Vagina (tissue), 2 donors: ENCODE measurements at places on chromosomes 4 and X. TPM values are rescaled to one million over a fixed set of nuclear protein-coding genes. Genes with fewer than 3 reads are reported as not detected.

DNA sequence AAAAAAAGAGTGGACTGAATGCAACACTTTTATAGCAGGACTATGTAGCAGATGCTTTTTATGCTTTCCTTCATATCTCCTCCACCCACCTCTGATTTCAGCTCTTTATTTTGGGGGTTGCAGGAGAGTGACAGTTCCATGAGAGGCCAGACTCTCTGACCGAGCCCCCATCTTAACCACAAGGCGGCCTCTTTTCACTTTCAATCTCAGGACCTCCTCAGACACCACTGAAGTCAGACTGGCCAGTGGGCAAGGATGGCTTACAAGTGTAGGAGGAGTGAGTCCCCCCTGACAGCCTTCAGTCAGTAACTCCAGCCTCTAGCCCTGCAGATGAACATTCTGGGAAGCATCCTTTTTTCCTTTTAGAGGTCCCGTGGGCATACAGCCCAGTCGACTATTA lies 140.8 kb downstream of the FRAS1 start:
- DNase-seq, result no peak

DNA sequence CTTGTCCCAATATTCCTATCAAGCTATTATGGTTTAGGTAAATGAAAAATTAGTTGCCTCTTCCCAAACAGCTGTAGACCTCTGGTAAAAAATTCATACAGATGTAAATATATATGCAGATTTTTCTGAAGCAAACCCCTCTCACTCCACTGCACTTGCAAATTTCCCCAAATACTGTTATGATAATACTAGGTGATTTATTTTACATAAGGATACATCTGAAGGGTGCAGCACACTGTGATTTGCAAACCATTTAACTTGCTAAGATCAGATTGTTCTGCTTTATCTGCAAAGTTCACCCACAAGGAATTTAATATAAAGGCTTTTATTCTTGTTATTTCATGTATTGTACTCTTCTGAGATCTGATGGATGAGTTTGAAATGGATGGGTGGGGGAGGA lies 177.0 kb downstream of the GPAT3 start:
- DNase-seq, result no peak

DNA sequence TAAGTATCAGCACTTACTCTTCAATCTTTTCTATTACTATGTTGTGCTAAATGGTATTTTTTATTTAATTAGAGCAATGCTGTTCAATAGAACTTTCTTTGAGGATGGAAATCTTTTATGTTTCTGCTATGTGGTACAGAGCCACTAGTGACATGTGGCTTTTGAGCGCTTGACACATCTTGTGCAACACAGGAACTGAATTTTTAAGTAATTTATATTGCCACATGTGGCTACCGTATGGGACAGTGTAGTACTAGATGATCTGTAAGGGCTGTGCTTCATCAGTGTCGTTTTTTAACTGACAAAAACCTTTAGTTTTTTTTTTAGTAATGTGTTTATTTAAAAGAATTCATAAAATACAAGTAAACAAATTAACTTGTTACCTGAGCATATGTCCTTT lies 22.4 kb downstream of the HPRT1 start:
- no peak for DNase-seq

DNA sequence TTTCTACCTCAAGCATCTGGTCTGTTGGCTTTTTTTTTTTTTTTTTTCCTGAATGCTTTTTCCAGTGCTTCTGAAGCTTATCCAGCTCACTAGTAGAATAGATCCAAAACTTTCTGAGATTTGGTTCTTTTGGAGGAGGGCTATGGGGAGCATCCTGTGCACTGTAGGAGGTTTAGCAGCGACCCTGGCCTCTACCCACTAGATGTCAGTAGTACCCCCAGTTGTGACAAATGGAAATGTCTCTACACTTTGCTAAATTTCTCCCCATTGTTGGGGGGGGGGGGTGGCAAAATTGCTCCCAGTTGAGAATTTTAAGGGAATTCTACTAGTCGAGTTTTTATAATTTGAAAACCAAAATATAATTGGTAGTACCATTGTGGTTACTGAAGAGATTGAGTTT lies 23.0 kb upstream of the PPA2 start:
- DNase-seq, result no peak

DNA sequence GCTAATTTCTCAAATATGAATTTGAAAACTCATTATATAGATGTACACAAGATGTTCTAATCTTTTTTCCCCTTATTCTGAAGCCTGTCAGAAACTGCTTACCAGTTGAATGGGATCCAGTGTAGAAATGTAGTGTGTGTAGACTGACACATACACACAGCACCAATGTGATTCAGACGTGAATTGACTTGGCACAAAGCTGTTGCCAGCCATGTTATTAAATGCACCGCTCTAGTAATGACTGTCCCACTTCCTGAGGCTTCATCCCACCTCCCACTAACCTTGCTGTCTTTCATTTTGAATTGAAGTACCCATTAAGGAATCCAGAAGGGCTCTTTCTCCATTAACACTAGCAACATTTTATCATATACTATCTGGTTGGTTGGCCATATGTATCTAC lies 146.6 kb downstream of the PPA2 start:
- DNase-seq, result no peak

DNA sequence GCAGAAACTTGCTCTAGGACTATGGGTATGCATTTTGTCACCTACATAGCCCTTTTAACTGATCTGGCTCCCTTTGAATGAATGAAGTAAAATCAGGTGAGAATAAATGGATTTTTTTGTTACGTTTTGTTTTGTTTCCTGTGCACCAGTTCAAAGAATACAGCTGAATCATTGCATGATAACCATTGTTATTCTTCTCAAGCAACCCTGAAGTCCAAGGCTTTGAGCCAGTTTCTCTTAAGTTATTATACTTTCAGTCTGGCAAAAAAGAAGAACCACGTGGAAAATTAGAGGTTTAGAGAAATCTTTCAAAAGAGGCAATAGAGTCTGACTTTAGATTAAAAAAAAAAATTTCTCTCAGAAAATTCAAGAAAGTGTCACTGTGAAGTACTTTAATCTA lies 398.6 kb upstream of the TECRL start:
- DNase-seq, result no peak

DOK7 gene
- total RNA-seq, result 4.7 TPM

DNA sequence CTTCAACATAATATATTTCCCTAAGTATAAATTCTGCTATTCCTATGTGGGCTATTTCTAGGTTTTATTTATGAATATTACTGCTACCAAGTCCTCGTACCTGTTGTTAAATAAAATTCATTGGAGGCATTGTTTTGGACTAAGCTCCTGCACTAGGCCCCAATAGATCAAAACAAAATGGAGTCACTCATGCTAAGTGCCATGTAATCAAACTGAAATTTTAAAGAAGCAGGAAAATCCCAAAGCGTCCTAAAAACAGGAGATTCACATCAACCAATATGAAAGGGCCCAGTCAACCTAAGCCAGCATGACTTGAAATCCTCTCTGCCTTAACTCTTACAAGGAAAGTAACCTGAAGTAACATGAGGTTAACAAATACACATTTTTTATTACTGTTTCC lies 743.2 kb downstream of the TRAM1L1 start:
- no peak for DNase-seq

- no peak for DNase-seq
Observed at GRCh38 chr4:71400810-71401209, 62.0 kb downstream of the SLC4A4 start.

GRCh38 chrX:17415242-17415810 lies 40.3 kb downstream of the NHS start:
- DNase-seq, result no peak

GRCh38 chr4:78213218-78213617 lies 156.1 kb downstream of the FRAS1 start:
- no peak for DNase-seq

DNA sequence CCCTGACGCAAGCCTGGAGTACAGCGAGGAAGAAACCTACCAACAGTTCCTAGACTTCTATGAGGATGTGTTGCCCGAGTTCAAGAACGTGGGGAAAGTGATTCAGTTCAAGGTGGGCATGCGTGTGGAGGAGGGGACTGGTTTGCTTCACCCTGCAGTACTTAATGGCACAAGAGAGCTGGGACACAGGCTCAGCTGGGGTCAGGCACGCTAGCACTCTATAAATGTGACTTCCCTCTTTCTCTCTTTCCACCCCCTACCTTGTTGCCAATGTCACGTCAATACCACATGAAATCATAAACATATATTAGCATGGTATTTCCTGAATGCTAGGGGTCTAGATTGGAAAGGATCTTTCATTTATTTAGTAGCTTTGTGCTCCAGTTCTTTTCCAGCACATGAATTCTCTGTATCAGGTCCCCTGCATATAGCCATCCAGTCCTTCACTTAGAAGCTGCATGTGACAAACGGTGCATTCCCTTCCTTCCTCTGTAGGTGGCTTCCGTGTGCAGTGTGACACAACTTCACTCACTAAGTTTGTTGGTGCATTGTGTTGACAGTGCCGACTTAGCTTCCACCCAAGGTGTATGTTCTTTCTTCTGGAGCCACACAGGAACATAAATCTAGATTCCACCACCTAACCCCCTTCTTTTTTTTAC lies 25.6 kb downstream of the ZRSR2 start:
- DNase-seq, result no peak
